Bone marrow (tissue), 2 donors: ENCODE measurements at places on chromosomes 13 and 19.

DNA sequence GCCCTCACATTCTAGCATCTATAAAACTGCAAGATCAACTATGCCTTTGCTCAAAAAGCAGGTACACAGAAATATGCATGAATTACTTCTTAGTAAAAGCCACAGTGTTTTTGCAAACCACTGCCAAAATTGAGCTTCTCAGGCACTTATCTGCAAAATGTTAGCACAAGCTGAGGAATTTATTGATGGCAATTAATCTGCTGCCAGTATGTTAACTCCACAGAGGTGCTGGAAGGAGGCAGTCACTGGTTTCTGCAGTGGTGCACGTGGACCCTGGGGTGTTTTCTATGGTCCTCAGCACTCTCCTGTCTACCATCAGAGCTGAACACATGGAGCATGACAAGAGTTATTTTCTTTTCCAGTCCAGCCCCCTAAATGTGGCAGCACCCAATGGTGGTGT, 44.2 kb downstream of the CLDN10 start:
- no peak for DNase-seq

DNA sequence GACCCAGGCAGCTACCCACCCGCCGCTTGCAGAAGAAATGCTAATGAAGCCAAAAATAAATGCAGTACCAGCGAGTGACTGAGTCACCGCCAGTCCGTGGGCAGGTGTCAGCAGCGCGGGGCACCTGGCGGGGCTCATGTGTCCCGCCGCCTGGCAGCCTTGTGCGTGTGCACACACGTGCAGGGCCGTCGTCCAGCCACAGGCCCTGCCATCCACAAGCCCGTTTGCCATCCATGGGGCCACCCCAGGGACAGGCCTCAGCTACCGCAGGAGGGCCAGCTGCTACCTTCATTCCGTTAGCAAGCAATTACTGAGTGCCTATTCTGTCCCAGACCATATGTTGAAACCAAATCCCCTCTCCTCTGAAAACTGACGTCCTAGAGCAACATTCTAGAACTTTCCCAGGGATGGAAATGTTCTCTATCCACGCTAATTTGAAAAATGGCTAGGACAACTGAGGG, 20.5 kb downstream of the NCAN start:
- no peak for DNase-seq

- no peak for DNase-seq
These were observed 6.3 kb upstream of the CEACAM19 start for GRCh38 chr19:44664976-44665375.

DNA sequence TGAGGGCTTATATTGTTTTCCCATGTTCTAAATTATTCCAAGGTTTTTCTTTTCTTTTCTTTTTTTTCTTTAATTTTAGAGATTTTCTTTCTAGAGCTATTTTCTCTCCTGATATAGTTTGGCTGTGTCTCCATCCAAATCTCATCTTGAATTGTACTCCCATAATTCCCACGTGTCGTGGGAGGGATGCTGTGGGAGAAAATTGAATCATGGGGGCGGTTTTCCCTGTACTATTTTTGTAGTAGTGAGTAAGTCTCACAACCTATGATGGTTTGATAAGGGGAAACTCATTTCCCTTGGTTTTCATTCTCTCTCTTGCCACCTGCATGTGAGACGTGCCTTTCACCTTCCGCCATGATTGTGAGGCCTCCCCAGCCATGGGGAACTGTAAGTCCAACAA, 1906.4 kb upstream of the PRR20A start:
- no peak for DNase-seq

- peak; percentile 43 for DNase-seq
These were observed 18.1 kb upstream of the GTF3A start for GRCh38 chr13:27406178-27406939.

- DNase-seq = no peak
These were observed 1575.5 kb upstream of the SPRY2 start for GRCh38 chr13:81916461-81916860.

DNA sequence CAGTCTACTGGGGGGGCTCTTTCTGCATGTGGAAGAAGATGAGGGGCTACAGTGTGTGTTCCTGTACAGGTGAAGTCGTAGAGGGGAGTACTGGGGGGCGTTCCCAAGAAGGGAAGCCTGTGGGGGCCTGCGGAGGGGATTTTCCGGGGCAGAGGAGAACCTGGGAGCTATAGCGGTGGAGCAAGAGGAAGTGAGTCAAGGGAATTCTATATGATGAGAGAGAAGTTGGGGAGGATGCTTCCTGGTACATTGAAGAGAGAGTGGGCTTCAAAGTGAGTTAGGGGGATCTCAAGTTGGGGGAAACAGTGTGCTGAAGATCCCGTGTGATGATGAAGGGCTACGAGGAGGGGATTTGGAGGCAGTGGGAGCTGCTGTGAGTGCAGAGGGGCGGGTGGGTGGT, 1.9 kb upstream of the CACNG8 start:
- no peak for DNase-seq

DNA sequence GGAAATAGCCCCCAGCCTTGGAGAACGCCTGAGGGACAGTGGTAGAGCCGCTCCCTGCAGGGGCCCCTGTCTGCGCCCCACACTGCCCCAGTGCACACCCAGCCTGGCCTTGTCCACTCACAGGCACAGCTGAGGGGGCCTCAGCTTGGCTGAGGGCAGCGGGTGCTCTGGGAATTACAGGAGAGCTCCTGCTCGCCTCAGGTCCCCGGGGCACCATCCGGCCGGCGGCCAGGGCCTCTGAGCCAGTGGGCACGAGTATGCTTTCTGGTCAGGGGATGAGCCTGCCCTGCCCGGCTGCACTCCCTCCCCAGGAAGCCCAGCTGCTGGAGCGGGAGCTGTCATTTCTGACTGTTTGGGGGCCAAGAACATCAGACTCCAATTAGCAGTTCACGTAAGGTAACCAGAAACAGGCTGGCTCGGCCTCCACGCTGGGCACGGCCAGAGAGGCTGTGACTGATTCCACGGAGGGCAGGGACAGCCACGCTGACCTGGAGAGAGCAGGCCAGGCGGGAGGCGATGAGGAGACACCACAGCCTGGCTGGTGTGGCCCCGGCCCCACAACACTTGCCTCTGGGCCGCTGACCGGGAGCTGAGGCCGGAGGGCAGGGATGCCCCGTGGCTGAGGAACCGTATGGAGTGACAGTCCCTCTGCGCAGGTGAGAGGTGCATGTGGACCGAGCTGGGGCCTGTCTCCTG, 15.4 kb downstream of the CEBPG start:
- no peak for DNase-seq

- DNase-seq = peak; percentile 23
These were observed 22.3 kb downstream of the EPS15L1 start for GRCh38 chr19:16449330-16449961.

- DNase-seq = no peak
These were observed 50.9 kb upstream of the TEX29 start for GRCh38 chr13:111269508-111269907.

GRCh38 chr13:64069892-64070291, 2654.2 kb upstream of the PCDH20 start:
- DNase-seq = no peak

DNA sequence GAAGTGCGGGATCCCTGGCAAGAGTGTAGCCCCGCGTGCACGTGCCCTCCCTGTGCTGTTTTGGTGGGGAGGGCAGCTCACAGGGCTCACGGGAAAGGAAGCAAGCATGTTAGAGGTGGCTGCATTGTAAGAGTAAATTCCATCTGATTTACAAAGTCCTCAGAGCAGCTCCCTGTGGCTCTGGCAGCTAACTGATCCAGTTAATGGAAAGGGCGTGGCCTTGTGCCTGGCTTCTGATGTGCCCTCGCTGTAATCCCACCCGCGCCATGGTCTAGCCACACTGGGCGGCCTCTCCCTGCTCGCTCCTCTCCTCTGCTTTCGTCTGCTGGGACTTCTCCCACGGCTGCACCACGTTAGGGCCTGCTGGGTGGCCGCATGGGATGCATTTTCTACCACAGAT, 258.5 kb downstream of the FGF9 start:
- no peak for DNase-seq

GRCh38 chr13:28409648-28410047, 85.3 kb downstream of the FLT1 start:
- DNase-seq = no peak

GRCh38 chr13:109043636-109044035, 414.2 kb downstream of the MYO16 start:
- no peak for DNase-seq

- DNase-seq = no peak
These were observed 21.6 kb upstream of the SEMA6B start for GRCh38 chr19:4580961-4581665.

DNA sequence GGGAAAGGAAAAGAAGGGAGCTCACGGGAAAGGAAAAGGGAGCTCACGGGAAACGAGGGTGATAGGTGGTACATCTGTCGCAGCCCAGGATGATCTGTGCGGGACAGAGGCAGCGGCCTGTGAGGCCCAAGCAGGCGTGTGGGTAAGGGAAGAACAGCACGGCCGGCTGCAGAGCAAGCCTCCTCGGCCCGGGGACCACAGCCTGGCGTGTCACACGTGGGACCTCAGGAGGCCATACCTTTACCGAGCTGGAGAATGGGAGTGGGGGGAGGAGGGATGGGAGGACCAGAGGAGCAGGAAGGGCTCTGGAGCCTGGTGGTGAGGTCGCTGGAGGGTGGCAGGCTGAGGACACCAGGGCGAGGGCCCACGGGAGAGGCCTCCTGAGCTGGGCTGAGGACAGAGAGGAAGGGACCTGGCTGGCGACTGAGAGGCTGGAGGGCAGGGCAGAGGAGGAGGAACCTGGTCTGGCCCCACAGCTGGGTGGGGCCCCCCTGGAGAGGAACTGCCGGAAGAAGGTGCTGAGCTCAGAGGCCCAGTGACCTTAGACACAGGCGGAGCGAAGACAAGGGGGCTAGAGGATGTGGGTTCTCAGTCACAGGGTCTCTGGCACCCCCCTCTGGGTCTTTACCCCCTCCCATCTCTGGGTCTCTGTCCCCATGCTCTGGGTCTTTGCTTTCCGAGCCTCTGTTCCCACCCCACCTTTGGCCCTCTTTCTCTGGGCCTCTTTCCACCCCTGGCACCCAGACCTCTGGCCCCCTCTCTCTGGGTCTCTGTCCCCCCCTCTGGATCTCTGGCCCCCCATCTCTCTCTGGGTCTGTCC, 2.9 kb upstream of the FTL start:
- peak; percentile 40 for DNase-seq

- DNase-seq = no peak
These were observed 1.4 kb downstream of the RAP2A start for GRCh38 chr13:97435323-97435722.

- no peak for DNase-seq
These were observed 23.9 kb downstream of the CCDC70 start for GRCh38 chr13:51885651-51886050.

DNA sequence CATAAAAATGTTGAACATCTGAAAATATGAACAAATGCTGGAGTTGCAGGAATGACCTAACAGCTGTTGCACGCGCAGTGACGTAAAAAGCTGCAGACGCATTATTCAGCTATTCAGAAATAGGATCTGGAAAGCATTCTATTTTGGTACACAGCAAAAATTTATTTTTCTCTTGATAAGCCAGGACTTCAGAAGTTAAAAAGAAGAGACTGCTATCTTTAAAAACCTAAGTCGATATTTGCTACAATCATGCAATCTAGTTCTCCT, 36.9 kb upstream of the STARD13 start:
- no peak for DNase-seq

DNA sequence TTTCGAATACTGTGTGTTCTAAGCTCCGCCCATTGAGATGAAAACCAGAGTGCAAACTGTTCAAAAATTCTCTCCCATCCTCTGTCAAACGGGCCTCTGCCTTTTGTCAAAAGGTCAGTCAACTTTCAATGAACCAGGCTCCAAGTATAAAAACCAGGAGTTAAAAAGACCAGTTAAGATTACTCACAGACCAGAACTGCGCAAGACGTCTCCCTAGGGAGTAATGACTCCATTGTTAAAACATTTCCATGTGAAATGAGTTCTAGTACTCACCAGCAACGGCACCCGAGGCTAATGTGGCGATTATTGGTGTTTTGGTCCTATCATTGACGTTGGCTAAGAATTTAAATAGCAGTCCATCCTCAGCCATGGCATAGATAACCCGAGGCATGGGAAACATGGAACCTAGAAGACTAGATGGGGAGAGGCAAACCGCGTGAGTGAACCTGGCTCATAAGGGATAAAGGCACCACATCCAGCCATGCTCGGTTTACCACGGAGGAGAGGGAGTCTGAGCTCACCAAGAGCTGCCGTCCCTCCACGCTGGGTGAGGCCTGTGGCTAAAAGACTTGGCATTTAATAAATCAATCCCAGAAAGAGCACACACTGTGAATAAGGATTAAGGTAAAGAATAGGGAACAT, 73.3 kb downstream of the SLC7A1 start:
- no peak for DNase-seq

DNA sequence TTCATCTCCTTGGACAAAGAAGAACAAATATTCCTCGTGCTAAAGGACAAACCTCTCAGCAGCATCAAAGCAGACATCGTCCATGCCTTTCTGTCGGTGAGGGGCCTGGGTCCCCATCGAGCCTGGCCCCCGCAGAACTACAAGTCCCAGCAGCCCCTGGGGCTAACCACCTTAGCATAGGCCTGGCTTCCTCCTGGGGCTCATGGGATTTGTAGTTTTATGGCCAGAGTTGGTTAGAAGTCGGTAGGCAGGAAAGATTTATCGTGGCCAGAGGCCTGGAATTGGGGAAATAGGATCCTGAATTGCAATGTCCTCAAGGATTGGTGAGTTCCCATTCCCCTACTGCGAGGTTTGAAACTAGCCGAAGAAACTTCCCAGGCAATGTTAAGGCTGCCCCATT, 19.6 kb downstream of the TMEM150B start:
- peak; percentile 2 for DNase-seq

- DNase-seq = peak; percentile 27
These were observed 77.4 kb downstream of the CYSLTR2 start for GRCh38 chr13:48731001-48731658.

GRCh38 chr13:57629821-57630235, 1.7 kb upstream of the PCDH17 start:
- DNase-seq = no peak

DNA sequence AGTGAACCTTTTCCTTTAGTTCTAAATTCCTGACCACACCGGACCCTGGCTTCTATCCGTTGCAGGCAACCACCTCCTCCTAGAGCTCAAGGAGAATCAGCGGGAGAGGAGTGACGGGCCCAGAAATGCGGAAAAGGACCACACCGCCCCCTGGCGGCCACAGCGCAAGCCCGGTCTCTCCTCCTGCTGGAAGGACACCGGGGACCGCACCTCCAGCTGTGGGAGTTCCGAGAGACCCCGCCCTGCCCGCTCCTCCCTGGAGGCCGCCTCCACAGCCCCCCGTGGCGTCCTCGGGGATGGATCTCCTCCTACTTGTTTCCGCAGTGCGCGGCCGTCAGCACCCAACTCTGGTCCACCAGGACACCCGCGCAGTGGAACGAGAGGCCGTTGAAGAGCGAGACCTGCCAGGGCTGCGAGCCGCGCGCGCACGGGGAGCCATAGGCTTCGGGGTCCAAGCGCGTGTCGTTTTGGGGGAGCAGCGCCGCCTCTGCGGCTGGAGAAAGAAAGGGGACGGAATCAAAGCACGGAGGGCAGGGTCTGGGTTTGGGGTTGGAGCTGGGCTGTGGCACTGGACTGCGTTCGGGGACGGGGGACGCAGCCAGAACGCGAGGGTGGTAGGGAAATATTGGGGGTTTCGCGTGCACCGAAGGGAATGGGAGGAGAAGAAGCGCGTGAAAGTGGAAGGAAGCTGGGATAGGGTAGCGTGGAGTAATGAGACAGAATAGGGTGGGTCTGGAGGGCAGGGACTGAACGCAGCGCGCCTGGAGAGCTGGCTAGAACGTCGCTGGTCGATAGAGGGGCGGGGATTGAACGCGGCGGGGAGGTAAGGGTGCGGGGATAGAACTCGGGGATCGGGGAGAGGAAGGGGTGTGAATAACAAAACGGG, 2.5 kb downstream of the KLK10 start:
- no peak for DNase-seq
